ENCODE measurements at places on chromosomes 1 and 21.

GRCh38 chr21:39385299-39386145 lies 36.6 kb upstream of the HMGN1 start:
- peak; percentile 89 for DNase-seq

- no peak for DNase-seq
These were observed 633.1 kb upstream of the CHRM3 start for GRCh38 chr1:238753252-238753651.

DNA sequence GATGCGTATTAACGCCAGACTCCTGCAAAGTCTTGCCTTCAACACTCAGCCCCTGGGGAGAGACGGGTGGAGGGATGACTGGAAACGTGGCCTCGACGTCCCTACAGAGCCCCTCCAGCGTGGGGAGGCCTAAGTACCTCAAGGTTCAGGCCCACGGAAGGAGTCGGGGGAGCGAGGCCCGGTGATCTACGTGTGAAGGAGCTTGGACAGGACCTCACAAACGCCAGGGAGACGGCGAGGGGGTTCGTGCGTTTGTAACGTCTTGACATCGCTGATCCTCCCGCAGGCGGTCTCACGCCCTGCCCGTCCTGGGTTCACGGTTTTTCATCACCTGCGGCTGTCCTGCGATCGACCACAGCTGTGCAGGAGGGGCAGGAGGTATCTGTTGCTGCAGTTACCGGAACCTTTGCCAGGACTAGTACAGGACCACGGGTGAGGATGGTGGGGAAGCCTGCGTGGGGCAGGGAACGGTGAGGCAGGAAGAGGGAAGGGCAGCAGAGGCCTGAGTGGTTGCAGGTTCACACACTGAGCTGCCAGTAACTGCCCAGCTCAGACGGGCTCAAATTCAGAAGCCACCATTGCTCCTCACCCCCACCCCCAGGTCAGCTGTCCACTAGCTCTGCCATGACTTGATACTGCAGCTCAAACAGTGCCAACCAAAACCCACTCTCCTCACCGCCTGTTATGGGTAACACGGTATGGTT lies 889 bp upstream of the CCNL2 start:
- DNase-seq, result no peak

- DNase-seq, result peak; percentile 76
These were observed 46.0 kb downstream of the GRHL3 start for GRCh38 chr1:24364975-24365678.

- DNase-seq, result peak; percentile 60
These were observed 8.6 kb downstream of the EDEM3 start for GRCh38 chr1:184745929-184746638.

- DNase-seq, result no peak
These were observed 35.5 kb downstream of the CAPN2 start for GRCh38 chr1:223747838-223748335.

DNA sequence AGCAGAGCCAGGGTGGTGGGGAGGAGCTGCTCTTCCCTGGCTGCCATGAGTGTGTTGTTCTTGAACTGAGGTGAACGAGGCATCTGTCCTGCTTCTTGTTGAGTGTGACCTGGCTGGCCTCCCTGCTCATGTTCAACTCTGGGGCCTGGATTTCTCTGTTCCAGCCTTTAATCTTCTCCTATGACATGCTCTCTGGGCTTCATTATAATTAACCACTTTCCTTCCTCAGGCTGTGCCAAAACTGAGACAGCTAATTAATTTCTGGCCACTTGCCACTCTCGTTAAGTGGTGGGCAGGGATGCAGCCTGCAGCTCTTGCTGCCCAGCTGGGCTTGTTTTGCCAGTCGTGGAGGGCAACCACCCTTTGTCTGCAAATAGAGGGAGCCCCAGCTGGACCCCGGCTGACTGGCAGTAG lies 23.3 kb downstream of the OPRD1 start:
- peak; percentile 85 for DNase-seq

GRCh38 chr1:107277022-107277421 lies 136.2 kb downstream of the NTNG1 start:
- DNase-seq, result peak; percentile 23
